NCI-H1092 treated with DMSO at 0.1 percent for 48 hours (cell line): ENCODE measurements at places on chromosomes 4 and X.

- DNase-seq = no peak
Measured at GRCh38 chr4:104869831-104870230, 276.8 kb upstream of the TET2 start.

- no peak for DNase-seq
Measured at GRCh38 chr4:145278341-145279121, 98.1 kb upstream of the OTUD4 start.

DNA sequence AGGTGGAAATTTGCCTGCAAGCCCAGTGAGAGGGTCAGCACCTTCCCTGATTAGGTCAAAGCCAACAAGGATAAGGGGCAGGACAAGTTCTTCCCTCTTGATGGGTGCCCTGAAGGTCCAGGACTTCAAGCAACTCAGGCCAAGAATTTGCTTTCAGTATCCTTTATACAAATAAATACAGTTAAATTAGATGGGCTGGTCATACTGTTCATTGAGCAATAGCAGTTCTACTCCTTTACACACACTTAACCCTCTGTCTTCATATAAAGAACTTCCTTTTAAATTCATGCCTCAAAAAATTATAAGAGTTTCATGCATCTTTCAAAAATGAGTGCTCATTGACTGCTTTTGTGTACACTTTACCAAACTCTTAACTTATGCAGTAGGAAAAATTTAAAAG lies 392.0 kb downstream of the SPRY1 start:
- no peak for DNase-seq

DNA sequence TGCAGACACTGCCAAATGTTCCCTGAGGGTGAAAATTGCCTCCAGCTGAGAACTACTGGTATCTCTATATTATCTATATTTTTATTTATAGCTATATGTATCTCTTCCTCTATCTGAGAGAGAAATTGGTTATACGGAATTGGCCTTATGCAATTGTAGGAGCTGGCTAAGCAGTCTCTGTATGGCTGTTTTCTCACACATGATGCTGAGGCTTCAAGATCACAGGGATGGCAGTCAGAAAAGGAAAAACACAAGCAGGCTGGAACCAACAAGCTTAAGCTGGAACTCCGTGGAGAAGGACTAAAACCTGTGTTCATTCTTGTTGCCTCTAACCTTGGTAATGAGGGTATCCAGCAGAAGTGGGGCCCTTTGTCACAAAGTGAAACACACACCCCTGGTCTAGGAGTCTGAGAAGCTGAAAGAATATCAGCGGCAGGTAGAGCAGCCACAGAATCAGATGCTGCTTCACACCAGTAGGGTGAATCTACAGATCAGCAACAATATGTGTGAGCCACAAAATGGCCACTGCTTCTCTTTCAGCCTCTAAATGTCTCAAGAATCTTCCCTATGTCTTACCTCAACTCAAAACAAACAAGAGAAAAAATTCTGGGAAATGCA lies 166.5 kb upstream of the PPP1R2C start:
- DNase-seq = no peak

DNA sequence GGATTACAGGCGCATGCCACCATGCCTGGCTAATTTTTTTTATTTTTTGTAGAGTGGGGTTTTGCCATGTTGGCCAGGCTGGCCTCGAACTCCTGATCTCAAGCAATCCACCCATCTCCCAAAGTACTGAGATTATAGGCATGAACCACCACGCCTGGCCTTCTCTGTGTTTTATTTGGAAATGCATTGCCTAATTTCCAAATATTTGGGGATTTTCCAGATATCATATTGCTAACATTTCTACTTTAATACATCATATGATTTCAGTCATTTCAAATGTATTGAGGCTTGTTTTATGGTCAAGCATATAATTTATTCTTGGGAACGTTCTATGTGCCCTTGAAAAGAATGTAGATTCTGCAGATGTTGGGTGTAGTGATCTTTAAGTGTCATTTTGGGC lies 38.8 kb downstream of the FGF2 start:
- no peak for DNase-seq

DNA sequence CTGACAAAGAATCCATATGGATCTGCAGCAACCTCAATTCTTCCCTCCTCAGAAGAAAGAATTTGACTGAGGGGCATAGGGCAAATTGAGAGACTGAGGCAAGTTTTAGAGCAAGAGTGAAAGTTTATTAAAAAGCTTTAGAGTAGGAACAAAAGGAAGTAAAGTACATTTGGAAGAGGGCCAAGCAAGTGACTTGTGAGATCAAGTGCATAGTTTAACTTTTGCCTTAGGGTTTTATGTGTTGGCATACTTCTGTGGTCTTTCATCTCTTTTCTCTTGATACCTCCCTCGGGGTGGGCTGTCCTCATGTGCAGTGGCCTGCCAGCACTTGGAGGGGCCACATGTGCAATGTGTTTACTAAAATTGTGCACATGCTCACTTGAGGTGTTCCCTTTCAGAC lies 98.0 kb upstream of the MAGEB16 start:
- no peak for DNase-seq

- no peak for DNase-seq
Measured at GRCh38 chr4:81454948-81455347, 16.8 kb downstream of the RASGEF1B start.

DNA sequence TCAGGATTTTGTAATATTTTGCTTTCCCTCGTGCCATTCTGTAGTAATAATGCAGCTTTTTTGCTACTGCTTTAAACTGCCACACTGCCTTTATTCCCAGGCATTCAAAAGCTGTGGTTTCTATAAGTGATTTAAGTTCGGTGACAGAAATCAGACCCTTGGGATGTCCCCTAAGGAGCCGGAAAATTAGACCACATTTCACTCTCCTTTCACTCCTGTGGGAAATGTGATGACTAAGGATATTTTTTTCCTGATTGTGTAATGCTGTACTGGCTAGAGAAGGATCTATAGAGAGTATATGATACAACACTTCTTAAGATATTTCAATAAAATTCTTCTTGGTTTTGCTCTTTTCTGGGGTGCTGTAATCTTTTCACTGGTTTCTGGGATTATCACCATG lies 24.4 kb downstream of the UGT2A3 start:
- DNase-seq = no peak

DNA sequence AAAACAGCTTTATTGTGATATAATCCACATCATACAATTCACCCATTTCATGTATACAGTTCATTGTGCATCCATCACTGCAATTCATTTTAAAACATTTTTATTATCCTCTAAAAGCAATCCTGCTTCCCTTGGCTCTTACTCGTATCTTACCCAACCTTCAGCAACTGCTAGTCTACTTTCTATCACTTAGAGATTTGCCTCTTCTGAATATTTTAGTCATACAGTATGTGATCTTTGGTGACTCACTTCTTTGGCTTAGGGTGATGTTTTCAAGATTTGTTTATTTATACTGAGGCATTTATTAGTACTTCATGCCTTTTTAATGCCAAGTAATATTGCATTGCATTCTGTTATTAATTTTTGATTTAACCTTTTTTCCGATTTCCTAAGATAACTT lies 15.0 kb upstream of the MSMO1 start:
- DNase-seq = no peak

GRCh38 chr4:172983014-172983413 lies 185.6 kb upstream of the GALNT7 start:
- no peak for DNase-seq

DNA sequence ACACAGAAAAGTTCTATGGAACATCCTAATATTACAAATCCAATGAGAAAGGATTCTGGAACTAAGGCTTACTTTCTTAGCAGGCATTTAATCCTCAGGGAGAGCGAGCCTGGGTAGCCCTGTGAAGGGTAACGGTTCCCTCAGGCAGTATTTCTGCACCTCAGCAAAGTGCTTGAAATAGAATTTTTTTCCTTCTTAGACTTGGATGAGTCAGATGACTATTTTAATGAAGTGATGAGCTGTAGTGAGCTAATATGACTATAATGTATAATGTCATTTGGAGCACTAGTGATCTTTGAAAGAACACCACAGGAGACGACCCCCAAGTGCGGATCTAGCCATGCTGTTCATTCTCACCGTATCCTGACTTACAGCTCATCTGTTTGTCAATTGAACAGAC lies 493.0 kb upstream of the FAM241A start:
- DNase-seq = no peak
